ENCODE measurements at places on chromosomes 3 and 15.

DNA sequence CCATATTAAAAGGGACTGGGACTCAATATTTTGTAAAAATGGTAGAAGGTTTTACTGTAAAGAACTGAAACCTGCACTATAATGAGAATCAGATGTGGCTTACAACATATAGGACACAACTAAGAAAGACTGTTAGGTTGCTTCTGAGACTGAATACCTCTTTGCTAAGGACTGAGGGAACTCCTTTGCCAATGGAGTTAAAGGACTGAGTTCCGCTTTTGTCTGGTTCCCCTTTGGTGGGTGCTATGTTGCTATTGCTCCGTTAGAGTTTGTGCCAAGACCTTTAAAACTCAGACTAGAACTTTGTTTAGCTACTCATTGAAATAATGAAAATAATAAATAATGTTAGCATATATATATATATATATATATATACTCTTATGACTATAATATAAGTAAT, 147.8 kb upstream of the KCNMB2 start:
- DNase-seq = no peak

DNA sequence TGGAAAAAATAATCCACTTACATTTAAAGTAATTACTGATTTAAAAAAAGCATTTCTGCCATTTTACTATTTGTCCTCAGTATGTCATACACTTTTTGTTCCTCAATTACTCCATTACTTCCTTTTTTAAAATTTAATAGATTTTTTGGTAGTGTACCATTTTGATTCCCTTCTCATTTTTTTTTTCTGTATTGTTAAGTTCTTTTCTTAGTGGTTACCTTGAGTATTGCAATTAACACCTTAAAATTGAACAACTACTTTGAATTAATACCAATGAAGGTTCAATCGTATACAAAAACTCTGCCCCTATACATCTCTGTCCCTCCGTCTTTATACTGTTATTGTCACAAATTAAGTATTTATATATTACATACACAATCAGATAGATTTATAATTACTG, 240.6 kb upstream of the LMCD1 start:
- DNase-seq = no peak

DNA sequence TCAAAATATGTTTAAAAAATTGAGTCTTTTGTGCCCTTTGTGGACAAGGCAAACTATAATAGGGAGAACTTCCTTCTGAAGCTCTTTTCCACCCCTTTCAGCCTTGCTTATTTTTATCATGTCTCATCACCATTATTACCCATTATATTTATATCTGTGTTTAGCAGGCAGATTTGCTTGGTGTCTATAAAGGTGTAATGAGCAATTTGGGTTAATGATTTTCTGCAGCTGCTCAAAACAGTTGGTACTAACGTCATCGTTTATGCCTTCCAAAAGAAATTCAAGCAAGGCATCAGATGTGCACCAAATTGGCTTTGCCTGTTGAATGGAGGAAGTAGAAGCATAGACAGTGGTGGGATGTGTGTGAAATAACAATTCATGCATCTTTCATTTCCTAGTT, 483.7 kb upstream of the SGO1 start:
- no peak for DNase-seq

DNA sequence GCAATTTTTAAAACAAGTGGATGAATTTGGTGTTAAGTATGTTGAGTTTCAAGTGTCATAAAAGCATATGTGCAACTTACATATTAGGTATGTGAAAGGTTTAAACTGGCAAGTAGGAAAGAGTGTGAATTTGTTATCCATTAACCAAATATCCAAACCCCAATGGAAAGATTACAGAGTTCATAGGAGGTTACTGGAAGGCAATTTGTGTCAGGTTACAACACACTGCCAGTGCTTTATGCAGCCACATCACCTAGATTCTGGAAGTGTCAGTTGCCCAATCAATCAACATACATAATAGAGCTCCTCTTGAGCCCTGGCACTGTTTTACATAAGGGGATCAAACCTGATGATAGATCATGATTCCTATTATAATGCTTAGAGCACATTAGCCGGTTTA, 261.0 kb downstream of the ROBO1 start:
- no peak for DNase-seq

- no peak for DNase-seq
These were observed 46.6 kb downstream of the EPHB3 start for GRCh38 chr3:184608209-184608608.

- DNase-seq = no peak
These were observed 408.9 kb upstream of the CBLB start for GRCh38 chr3:106277731-106278130.

GRCh38 chr3:71497971-71498444, 85.5 kb downstream of the FOXP1 start:
- DNase-seq = no peak

DNA sequence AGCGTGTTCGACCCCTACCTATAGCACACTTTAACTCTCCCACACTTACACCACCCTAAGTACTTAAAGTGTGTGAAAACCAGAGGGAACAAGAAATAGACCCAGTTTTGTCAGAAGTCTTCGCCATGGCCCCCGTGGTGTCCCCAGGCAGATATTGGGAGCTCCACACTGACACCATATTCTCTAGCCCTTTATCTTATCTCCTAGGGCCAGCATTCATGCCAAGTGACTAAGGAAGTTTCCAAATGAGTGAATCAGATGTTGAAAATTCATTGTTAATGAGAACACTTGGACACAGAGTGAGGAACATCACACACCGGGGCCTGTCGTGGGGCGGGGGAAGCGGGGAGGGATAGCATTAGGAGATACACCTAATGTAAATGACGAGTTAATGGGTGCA, 31.8 kb downstream of the P3H2 start:
- DNase-seq = no peak

DNA sequence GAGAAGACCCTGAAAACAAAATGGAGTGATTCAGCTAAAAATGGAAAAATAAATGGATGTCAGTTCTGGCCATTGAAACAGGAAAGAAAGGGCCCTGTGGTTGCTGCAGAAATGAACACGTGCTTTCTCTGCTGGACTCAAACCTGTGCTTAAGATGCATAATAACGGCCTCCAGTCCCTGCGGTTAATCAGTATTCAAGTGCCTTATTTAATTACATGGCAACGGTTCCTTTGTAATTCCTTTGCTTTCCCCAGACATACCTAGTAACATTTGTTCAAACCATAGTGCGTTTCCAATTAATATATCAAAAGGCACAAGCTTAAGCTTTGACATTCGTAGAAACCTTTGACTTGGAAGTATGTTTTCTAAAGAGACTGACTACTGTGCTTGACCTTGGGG, 428.3 kb downstream of the GABRG3 start:
- no peak for DNase-seq

DNA sequence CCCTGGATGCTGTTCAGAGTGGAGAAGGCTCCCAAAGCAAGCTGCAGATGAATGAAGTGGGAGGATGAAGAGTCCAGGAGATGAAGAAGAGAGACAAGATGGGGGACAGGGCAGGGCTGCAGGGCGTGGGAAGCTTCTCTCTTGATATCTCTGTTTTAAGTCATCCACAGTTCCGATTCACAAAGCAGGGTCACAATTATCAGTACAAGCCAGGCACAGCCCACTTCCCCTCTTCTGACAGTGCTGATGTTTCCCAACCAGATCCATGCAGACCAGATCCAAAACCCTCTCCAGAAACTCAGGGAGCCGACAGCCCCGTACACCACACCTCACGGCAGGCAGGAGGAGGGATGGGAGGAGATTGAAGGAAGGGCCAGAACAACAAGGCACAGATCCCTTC, 31.1 kb downstream of the NTRK3 start:
- DNase-seq = no peak

Measured in body of pancreas (tissue), 4 donors.